Activated CD8-positive, alpha-beta memory T cell treated with anti-CD3 and anti-CD28 coated beads, Interleukin-2, amount 10 ng/mL, durations not matched to agents 7 days and 5 days (primary cell): ENCODE measurements at places on chromosomes 2 and 18. TPM values are rescaled to one million over a fixed set of nuclear protein-coding genes. Genes with fewer than 3 reads are reported as not detected.

GRCh38 chr2:190545555-190546385 lies 11.2 kb upstream of the NEMP2 start:
- H3K27ac ChIP-seq: no peak overlapping the region
- no peak overlapping the region for H3K4me3 ChIP-seq
- no peaks in the 10 kb centered on the region for H3K4me1 ChIP-seq
- H3K36me3 ChIP-seq: peaks cover 35% of the 10 kb centered on the region
- H3K27me3 ChIP-seq: no peaks in the 10 kb centered on the region

DNA sequence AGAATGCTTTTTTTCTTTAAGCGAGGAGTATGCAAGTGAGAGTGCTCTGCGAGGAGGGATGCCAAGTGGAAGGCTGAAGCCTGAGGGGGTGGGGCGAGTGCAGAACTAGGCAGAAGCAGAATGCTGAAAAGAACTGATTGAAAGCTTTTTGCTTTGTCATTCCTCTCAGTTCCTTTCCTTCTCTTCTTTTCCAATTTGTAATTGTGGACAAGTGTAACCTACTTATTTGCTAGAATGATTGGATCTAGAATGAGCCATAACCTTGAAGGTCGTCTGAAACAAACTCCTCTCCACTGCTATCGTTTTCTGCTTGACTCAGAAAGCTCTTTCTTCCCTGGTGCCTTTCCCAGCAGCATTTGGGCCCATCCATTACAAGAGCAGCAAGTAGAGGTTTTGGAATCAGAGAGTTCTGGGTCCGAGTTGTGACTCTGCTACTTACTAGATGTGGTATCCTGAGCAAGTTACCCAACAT lies 115.3 kb downstream of the METTL8 start:
- H3K36me3 ChIP-seq: peaks cover 29% of the 10 kb centered on the region
- peak overlapping the region; percentile 65 for H3K4me3 ChIP-seq
- H3K27ac ChIP-seq: peak overlapping the region; percentile 87
- H3K4me1 ChIP-seq: peaks cover 52% of the 10 kb centered on the region

The STK25 gene
- total RNA-seq: 130 TPM

The MYO5B gene
- 0.02 TPM for total RNA-seq

The TANC1 gene
- total RNA-seq: 0.20 TPM
